ENCODE measurements at places on chromosomes 4 and X.
A peak's percentile ranks its signal among the peaks of the same experiment; 100 is the strongest.

- no peak for DNase-seq
Measured at GRCh38 chrX:21606002-21606401, 52.1 kb downstream of the KLHL34 start.

DNA sequence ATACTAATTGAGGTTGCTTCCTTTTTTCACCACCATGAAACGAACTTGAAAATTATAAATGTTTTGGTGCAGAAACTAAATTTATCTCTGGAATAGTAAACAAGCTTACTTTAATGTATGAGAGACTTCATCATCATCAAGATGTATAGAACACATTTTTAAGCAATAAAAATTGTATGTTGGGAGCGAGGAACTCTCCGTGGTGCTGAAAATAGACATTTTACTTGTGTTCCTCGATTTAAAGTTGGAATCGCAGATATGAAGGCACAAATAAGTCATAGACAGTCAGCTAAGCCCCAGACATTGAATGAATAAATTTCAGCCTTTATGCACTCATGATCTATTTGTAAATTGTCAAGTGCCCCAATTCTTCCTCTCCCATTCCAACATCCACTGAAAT, 310.7 kb downstream of the STK32B start:
- no peak for DNase-seq

DNA sequence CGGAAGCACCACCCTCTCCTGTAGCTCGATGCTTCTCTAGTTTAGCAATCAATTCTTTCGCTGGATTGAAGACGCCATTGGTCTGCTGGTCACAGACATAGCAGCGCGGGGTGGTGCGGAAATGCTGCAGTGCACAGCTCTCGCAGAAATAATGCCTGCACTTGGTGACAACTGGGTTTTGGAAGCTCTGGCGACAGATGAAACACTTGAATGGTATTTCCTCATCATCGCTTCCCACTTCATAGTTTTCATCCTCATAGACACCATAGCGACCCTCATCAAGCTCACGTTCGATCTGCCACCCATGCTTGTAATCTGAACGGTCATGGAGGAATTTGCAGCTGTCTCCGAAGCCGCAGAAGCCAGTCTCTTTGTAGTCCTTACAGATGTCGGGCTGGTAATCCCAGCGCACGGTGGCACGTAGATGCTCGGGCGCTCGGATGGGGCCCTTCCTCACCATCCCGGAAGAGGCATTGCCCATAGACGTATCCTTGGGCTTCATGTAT, 854 bp downstream of the RNF113A start:
- DNase-seq: peak; percentile 35

DNA sequence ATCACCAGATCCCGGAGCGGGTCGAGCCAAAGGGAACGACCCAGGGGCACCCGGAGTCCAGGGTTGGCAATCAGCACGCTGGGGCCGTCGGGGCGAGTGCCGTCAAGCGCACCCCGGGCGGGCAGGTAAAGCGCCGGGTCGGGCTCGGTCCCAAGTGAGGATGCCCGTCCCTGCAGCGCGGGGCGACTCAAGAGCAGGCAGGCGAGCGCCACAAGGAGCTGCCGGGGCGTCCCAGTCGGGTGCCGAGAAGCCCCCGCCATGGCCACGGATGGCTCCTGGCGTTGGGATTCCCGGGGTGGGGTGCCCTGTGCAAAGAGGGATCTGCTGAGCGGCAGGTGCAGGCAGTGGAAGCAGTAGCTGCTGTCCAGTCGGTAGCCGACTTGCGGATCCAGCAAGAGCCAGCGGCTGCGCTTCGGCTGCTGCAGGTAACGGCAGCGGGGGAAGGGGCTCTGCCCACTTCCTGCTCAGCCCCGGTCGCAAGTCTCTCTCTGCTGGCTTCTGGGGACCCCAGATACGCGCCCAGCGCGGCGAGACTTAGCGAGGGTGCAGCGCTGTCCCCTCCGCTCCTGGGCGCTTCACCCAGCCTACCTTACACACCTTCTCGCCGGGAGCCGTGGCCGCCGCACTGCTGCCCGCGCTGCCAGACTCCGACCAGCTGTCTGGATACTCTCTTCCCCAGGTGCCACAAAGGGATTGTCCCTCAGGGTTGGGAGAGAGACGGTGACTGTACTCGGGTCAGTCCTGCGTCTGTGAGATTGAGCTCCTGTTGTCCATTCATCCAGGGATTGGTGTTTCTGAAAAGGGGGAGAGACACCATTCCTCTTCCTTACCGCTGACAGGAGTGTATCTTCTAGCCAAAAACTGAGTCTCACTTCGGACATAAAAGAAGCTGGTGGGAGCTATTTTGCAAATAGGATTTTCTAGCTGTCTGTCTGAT, at the start of gene FREM3:
Gene FREM3, minus strand, starts transcription at position 260 of the 937 bp plus-strand sequence. Its CDS starts 0 bp downstream, at position 260.
- no peak for DNase-seq

GRCh38 chr4:42101446-42101975, 50.9 kb downstream of the BEND4 start:
- DNase-seq: no peak

- DNase-seq: no peak
Measured at GRCh38 chr4:41963105-41963504, 18.5 kb upstream of the DCAF4L1 start.

- no peak for DNase-seq
Measured at GRCh38 chr4:8127051-8127826, 31.4 kb downstream of the ABLIM2 start.

- DNase-seq: no peak
Measured at GRCh38 chr4:48119646-48120045, 14.4 kb downstream of the TXK start.

- no peak for DNase-seq
Measured at GRCh38 chrX:104254442-104255115, at the start of gene ESX1. ESX1 (minus strand) TSS chrX:104254933; CDS start chrX:104254849, 84 bp downstream.

DNA sequence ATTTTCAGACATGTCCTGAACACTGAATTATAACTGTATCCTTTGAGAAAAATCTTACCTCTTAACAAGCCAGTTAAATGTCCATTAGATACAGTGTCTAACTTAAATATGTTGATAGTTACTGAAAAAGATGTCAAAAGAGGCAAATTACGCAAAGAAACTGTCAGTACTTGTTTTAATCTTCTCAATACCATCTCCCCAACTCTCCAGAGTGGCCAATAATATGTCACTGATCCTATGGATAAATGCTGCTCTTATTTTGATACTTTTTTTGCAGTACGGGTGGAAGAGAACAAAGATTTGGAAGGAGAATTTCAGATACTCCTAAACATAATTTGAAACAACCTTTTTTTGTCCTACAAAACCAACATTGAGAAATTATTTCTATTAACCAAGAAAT, 192.7 kb downstream of the CBR4 start:
- DNase-seq: no peak

DNA sequence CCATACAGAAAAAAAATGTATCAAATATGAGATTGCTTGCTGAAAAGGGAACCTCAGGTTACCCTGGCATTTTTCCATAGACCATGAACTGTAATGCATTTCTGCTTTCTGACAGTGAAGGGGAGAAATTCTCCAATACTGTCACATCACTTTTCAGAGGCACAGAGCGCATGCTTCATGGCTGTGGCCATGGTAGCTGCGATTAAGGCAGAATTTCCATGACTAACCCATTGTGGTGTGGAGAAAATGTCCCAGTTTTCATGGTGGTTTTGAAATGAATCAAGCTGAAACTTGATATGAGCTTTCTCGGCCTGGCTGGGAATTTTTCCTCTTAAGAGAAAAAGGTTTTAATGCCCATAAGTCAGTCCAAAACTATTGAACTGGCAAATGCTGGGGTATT, 39.5 kb upstream of the MAP3K15 start:
- no peak for DNase-seq

- DNase-seq: no peak
Measured at GRCh38 chrX:69386681-69387080, 117.4 kb upstream of the NALF2 start.

GRCh38 chr4:120995266-120996010, 72.9 kb upstream of the PRDM5 start:
- no peak for DNase-seq

- no peak for DNase-seq
Measured at GRCh38 chrX:64580035-64580434, 184.8 kb upstream of the MTMR8 start.

DNA sequence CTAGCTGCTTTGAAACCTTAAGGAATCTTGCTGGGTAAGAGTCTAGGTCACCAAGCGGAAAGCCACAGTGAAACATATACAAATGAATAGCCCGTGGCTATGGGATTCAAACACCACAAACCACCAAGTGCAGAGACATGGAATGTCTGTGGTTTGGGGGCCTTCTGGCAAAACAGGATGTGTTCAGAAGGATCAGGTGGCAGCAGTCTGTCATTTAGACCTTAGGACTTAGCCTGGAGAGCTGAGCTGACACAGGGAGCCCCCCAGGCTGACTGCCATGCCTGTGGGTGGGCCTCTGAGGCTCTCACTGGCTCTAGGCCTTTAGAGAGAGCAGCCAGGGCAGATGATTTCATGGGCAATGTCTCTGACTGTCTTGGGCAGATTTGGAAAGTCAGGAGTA, 225.6 kb downstream of the FBXW7 start:
- no peak for DNase-seq

DNA sequence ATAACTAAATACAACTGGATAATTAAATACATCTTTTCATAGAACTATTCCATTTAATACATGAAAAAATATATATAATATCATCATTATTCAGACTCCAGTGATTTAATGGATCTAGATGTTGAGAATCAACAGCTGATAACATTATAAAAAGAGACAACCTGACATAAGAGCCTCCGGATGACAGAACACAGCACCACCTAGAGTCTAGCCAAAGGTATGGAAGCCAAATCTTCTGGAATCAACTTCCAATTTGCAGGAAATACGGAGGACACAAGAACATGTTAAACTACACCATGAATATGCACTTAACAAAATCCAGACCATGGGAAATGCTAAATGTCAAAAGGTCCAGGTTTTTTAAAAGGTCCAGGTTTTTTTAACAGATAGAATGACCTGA, 55.0 kb downstream of the LRBA start:
- peak; percentile 42 for DNase-seq

GRCh38 chr4:81632581-81633299, 161.0 kb upstream of the RASGEF1B start:
- no peak for DNase-seq

DNA sequence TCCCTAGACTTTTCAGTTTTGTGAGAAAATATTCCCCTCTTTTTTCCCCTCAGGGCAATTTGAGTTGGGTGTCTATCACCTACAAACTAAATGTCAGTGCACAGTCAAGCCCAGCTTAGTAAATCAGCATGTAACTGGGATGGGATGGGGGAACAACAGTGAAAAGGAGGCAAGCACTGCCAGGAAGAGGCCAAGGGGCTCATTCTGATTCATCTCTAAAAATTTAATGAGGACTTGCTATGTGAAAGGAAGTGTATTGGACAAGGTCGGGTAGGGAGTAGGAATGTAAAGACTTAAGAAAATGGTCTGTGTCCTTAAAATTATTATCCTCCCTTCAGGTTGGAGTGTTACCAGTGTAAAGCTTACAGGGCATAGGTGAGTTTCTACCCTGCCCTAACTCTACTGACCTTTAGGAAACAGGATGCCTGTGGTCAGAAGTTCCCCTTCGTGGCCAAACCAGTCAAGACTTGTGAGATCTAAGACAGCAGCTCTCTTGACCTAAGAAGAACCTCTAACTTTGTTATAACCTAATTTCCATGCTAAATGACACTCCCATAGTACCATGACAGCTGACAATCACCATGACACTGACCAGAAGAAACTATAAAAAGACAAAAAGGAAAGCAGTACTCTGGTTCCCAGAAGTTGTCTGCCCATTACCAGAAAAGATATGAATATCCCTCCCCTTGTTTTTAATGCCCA, 194.4 kb upstream of the LDB2 start:
- no peak for DNase-seq

- DNase-seq: peak; percentile 54
Measured at GRCh38 chrX:136711147-136711546, 63.2 kb downstream of the CD40LG start.

GRCh38 chr4:77040270-77040669, 35.5 kb downstream of the CCNI start:
- DNase-seq: no peak

- no peak for DNase-seq
Measured at GRCh38 chr4:159434871-159435241, 332.0 kb downstream of the RAPGEF2 start.

DNA sequence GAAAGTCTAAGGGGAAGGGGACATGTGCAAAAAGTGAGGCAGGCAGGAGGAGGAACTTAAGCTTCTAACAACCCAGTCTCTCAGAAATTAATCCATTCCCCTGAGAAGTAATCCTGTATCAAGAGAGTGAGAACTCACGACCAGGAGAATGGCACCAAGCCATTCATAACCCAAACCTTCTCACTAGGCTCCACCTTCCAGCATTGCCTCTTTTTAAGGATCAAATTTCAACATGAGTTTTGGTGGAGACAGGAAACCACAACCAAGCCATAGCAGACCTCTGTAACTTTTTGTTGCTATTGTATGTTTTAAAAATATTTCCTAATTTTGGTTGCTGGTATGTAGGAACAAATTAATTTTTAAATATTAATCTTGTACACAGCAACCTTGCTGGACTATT, 32.8 kb downstream of the PASD1 start:
- no peak for DNase-seq

DNA sequence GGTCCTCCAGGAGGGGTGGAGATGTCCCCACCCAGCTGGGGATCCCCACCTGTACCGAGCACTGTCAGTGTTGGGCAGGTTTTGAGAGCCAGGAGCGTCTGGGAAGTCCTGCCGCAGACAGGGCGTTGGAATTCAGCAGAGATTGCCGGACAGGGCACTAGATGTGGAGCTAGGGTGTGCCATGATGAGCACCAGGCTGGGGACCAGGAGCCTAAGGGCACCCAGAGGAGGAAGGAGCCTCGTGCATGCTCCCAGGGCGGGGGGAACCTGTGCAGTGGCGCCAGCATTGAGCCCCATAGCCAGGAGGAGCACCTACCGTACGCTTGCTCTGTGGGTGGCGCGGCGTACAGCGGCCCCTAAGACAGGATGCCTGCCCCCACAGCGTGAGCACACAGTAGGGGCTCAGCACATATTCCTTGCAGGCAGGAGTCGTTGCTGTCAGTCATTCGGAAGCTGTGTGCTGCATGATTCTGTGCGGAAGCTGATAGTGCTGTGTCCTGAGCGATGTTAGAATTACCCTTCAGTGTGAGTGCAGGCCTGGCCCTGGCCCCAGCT, 18.8 kb upstream of the TADA2B start:
- no peak for DNase-seq

DNA sequence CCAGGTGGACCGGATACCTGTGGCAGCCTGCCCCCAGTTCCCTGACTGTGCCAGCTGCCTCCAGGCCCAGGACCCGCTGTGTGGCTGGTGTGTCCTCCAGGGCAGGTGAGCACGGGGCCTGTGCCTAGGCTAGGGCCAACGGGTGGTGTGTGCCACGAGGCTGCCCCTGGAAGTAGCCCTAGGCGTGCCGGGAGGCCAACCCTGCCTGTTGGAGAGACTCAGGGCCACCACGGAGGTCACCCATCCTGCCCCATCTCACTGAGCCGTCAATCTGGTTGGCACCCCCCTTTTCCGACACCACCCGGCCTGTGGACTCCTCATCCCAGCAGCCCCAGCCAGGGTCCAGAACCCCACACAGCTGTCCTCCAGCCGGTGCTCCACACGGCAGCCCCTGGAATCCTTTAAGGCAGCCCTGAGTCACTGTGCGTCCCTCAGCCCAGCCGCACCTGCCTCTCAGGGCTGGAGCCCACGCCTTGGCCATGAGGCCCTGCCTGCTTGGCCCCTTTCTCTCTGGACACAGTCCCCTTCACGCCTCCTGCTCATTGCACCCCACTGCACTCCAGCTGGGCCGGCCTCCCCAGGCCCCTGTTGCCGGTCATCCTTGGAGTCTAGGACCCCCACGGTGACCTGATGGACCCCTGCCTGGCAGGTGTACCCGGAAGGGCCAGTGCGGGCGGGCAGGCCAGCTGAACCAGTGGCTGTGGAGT, 5.3 kb downstream of the PLXNB3 start:
- no peak for DNase-seq

GRCh38 chrX:44621078-44621477, 78.4 kb upstream of the FUNDC1 start:
- no peak for DNase-seq

GRCh38 chr4:32140636-32141035, 1420.5 kb downstream of the PCDH7 start:
- DNase-seq: no peak
